ENCODE measurements at places on chromosomes 16 and 17.

DNA sequence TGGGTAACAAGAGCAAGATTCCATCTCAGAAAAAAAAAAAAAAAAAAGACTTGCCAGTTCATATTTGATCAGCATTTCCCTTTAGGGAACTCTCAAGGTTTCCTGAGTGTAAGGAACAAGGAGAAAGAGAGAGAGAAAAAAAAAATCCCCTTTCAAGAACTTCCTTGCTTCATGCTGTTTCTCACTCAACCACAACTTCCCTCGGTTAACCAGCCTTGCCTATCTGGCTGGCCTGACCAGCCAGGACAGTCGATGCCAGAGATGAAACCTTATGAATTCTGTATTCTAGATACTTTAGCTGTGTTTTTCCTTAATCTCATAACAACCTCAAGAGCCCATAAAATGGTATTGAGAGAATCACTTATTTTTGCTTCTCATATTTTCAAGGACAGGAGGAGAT, 2.6 kb upstream of the N4BP1 start:
- no peak for DNase-seq

DNA sequence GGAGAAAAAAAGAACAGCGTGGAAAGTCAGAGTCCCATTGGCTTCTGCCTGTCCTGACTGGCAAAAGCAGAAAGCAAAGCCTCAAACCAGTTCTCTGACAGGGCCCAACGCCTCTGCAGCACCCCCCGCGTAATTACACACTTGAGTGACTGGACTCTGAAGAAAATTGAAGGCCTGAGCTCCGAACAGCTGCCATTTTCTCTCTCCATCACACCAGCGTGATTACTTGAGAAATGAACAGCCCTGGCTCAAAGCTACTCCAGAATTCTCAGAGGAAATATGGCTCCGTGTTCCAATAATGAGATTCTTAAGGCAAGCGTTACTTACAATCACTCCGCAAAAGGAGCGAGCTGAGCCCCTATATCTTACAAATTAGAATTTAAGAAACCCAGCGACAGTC, 142.7 kb upstream of the C17orf78 start:
- DNase-seq = no peak

- DNase-seq = no peak
These were observed 9.3 kb downstream of the RIPOR1 start for GRCh38 chr16:67537636-67538591.

DNA sequence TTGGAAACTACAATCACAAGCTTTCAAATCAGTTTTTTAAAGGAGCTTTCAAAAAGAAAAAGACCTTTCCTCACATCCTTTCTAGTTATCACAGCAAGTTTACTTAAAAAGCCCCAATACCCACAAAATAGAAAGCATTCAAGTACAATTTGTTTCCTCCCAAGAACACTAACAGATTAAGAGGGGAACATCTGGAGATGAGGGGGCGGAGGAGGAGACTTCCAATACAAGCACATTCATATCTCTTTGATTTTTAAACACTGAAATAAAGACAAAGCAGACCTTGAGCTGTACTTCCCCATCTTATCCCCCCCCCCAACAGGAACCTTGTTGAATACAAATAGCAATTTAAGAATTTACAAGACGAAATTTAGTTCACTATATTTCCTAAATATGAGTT, 2.0 kb downstream of the YWHAE start:
- DNase-seq = no peak

DNA sequence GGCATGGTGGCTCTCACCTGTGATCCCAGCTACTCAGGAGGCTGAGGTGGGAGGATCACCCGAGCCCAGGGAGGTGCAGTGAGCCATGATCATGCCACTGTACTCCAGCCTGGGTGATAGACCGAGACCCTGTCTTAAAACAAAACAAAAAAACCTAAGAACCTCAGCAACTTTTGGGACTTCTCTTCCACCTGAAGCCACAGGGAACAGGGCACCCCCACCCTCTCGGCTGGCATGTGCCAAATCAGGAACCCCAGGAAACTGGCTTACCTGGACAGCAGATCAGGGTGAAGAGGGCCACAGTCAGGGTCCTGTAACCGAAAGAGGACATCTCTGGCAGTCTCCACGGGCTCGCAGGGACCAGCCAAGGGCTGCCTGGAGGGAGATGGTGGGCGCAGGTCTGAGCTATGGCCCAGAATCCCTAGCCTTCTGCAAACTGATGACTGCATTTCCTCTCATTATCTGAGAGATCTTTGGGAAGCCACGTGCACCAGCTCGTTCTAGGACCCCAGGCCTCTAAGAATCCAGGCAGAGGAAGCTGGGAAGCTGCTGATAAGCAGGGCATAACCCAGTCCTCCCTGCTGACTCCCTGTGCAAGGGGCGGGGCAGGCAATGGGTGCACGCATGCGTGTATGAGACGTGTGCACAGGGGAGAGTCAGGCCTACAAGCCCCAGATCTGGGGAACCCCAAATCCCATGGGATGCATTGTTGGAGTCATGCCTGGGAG, 8.4 kb downstream of the PRR29 start:
- DNase-seq = no peak

DNA sequence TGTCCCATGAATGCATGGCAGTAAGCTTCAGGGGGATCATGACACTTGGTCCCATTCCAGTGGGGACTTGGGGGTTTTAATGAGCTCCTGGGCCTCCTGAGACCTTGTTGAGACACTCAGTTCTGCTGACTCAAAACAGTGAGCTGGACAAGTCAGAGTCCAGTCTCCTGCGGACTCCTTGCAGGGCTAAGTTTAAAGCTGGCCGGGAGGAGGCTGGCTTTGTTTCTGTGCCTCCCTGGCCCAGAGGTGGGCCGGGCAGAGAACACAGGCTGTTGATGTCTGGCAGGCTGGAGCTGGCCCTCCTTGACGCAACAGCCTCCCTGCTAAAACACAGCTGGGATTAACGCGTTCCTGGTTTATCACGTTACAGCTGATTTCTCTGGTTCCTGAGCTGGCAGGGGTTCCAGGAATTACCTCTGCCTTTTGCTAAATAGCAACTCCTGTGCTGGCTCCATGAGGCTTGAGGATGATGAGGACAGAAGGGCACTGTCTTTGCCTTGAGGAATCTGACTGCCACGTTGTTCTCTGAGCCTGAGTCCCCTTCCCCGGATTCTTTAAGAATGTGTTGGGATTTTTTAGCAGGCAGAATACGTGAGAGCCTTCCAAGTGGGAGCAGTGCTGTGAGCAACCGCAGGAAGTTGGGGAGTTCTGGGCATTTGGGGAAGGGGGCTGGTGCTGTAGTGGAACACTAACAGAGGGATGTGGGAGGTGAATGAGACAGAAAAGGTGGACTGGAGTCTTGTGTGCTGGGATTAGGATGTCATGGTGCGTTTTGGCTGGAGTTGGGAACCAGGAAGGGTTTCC, 2.0 kb downstream of the GPT2 start:
- DNase-seq = no peak

GRCh38 chr17:82820278-82821251, 19.3 kb downstream of the ZNF750 start:
- no peak for DNase-seq

- DNase-seq = no peak
These were observed 365.7 kb downstream of the SEC14L1 start for GRCh38 chr17:77506371-77506991.

DNA sequence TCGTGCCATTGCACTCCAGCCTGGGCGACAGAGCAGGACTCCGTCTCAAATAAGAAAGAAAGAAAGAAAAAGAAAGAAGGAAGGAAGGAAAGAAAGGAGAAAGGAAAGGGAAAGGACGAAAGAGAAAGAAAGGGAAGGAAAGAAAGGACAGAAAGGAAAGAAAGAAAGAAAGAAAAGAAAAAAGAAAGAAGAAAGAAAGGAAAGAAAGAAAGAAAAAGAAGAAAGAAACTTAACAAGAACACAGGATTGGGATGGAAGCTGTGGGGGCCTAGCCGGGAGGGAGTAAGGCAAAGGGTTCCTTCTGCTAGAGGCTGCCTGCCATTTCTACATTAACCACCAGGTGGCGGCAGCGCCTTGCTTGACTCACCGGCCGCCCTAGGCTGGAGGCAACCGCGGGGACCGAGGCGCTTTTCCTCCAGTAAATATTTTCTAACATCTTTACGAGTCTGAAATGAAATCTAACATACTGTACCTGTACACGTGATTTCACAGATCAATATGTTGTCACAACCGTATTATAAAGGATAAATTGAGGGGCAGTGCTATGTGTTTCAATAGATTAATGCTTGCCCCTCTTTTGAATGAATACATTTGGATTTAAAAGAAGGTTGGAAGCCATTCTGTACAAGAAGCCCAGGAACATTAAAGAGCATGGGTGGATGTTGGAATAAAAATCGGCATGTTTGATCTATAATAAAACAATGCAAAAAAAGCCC, 6.1 kb downstream of the GJD3 start:
- DNase-seq = peak; percentile 84

- no peak for DNase-seq
These were observed 28.3 kb upstream of the CDC42EP4 start for GRCh38 chr17:73340093-73340596.

GRCh38 chr16:11256661-11257130, 692 bp upstream of the SOCS1 start:
- no peak for DNase-seq

DNA sequence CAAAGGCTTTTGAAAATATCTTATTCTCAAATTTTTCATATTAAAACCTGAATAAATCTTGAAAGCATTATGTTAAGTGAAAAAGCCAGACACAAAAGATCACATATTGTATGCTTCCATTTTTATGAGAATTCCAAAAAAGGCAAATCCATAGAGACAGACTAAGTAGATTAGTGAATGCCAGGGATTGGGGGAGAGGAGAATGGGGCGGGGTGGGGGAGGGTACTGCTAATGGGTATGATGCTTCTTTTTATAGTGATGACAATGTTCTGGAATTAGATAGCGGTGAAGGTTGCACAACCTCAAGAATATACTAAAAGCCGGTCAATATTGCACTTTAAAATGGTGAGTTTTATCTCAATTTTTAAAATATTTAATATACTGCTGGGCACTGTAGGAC, 44.0 kb downstream of the XPO6 start:
- DNase-seq = no peak

DNA sequence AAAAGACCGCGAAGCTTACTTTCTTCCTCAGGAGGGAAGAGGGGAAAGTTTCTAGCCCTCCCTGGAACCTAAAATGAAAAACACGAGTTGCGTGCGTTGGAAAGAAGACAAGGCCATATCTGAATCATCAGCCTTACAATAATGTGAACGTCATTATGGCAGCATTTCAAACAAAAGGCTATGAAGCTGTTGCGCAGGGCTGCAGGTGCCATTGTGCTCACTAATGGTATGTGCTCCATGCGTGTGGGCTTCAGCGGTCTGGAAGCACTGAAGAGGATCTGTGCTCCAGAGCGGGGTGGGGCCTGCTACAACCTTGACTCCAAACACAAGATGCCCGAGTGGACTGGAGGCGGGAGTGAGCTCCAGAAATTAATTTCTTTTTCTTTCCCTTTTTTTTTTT, 12.1 kb upstream of the CYB5B start:
- no peak for DNase-seq

DNA sequence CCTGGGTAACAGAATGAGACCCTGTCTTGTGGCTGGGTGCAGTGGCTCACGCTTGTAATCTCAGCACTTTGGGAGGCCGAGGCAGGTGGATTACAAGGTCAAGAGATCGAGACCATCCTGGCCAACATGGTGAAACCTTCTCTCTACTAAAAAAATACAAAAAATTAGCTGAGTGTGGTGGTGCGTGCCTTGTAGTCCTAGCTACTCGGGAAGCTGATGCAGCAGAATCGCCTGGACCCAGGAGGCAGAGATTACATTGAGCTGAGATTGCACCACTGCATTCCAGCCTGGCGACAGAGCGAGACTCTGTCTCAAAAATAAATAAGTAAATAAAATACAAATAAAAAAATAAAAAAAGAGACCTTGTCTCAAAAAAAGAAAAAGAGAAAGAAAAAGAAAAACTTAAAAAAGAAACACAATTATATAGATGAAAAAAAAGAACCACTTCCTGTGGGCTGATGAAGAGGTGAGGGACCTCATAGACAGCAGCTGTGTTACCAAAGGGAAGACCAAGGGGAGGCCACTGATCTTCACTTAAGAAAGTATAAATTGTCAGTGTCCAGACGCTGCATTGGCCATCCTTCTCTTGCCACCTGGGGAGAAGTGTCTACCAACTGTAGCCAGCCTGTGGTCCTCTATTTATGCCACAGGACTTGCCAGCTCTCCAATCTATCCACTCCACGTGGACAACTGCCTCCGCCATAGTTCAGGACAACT, 24.4 kb upstream of the SMG1 start:
- no peak for DNase-seq

- no peak for DNase-seq
These were observed 22.4 kb upstream of the MFSD6L start for GRCh38 chr17:8821446-8822105.

DNA sequence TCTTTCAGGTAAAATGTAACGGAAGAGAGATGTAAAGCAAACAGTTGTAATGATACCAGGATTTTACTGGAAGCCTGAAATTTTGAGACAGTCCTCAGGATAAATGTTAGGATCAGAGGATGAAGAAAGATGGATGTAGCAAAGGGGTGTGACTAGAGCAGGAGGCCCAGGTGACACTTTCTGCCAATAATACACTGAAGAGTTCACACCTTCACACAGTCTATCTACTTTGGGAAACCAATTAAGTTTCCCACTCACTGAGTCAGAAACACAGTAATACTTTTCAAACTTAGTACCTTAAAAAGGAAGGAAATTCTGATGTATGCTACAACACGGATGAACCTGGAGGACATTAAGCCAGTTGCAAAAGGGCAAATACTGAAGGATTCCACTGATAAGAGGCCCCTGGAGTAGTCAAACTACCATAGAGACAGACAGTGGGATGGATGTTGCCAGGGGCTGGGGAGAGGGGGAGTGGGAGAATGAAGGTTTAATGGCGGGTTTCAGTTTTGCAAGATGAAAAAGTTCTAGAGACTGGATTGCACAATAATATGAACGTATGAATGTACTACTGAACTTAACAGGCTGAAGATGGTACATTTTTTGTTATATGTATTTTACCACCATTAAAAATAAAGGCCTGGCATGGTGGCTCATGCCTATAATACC, 62.3 kb downstream of the CYTH1 start:
- DNase-seq = no peak

- DNase-seq = no peak
These were observed 216.7 kb downstream of the C16orf78 start for GRCh38 chr16:49590166-49590871.

DNA sequence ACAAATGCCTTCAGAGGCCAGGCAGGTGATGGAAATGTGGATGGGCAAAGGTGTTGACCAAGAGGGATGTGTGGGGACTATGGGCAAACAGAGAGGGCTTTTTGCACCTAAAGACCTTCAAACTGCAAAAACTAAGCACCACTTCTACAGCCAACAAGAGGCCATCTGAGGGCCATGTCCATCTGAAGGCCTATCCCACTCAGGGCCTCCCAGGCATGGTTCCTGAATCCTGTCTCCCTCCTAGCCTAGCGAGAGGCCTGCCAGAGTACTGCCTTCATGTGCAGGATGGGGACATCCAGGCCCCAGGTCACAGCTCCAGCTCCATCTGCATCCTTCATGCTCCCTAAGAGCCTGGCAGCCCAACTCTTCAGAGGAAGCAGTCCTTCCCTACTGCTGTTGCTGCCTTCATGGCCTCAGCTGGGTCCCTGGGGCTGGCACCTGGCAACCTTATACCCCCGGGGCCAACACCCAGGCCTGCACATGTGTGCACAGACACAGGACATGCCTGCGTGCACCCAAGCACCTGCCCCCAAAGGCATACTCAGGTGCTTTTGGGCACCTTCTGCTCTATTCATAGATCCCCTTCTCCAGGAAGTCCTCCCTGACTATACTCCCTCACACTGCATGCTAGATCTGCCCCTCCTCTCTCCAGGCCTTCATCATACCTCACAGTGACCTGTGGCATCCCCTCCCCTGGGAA, 95.2 kb downstream of the C16orf78 start:
- DNase-seq = no peak

Measured in NCI-H2107 (cell line).